CD4-positive, alpha-beta T cell treated with Interleukin-10 for 1 hour (primary cell): ENCODE measurements at places on chromosomes 12 and 14.

- DNase-seq, result no peak
Measured at GRCh38 chr14:29925101-29925722, 2.4 kb downstream of the PRKD1 start.

- no peak for DNase-seq
Measured at GRCh38 chr12:50928392-50928791, 24.0 kb upstream of the HIGD1C start.

DNA sequence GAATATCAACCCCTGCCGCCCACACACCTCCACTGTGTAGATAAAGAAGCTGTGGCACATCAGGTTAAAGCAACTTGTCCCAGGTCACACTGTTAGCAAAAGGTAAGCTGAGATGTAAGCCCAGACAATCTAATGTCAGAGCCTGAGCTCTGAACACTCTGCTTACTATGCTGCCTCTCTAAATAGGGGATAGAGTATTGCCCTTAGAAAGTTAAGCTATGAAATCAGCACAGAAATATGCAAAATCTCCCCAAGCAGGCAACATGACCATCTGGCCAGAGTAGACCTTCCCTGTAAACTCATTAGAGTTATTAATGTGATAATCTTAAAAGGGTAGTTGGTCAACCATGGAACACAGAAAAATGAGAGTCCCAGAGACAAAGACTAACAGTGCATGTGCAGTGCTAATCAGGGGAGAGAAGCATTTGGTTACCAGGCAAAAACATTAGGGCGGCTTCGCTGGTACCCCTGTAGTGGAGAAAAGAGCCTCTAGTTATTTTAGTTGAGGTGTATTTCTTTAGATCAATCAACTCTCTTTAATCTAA is 171.0 kb downstream of the BTG1 start:
- DNase-seq, result no peak

DNA sequence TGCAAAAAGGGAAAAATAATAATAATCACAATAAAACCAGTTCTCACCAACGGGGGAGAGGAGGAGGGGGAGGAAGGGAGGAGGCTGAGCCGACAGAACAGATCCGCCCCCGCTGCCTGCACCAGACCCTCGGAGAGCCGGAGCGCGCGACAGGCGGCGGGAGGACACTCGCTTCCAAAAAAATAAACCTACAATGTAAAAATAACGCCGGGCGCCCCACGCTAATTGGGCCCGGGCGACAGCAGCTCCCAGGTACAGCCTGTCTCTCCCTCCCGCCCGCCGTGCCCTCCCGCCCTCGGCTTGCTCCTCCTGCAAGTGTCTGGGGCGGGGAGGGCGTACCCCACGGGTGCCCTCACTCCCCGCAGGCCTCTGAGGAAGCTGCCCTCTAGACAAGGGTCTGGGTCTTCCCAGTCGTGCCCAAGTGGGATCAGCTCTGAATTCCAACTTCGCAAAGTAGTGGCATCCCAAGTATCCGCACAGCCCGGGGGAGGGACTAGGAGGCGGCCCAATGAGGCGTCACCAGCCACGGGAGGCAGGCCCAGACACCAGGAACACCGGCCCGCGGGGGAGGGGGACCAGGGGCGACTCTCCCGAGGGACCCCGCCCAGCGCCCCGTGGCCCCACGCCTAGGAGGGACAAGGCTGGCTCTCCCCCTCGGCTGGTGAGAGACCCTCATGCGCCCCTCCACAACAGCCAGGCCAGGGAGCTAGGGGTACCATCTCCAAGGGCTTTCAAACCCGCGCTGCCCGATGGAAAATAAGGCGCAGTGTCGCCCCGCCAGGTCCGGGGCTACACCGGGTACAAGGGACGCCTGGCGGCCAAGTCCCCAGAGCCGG is 1.0 kb downstream of the NCOR2 start:
- peak; percentile 63 for DNase-seq

- no peak for DNase-seq
Measured at GRCh38 chr14:103103461-103104388, 9.2 kb downstream of the EXOC3L4 start.

GRCh38 chr12:2052826-2053678 is at the start of gene CACNA1C:
Gene CACNA1C, plus strand, starts transcription at chr12:2052987. Its CDS starts 576 bp downstream, at chr12:2053563.
- peak; percentile 29 for DNase-seq

DNA sequence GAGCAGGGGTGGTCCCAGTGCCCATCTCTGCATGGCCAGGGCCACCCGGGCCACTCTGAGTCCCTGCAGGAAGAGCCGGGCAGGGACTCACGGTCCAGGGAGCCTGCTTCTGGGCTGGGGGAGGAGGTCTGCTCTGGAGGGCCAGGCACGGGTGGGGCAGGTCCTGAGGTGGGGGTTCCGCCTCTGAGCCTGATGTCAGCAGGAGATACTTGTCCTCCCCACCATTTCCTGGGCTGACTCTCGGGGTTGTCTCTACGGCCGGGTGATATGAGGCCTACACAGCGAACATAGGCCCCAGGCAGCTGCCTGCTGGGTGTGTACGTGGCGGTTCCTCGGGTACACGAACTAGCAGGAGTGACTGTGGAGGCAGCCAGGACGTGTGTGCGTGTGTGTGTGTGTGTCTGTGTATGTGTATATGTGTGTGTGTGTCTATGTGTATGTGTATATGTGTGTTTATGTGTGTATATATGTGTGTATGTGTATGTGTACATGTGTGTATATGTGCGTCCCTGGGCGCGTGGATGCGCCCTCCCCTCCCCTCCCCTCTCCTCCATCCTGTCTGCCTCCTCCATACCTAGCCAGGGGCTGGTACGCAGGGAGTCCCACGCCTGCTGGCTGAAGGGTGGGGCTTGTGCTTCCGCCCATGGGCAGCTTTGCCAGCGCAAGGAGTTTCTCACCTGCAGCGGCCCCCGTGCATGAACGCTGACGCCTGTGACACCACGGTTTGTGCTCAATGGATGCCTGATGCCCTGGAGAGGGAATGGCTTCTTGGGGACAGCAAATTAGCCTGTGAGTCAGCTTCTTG is 30.4 kb upstream of the TRAF3 start:
- DNase-seq, result no peak

- DNase-seq, result no peak
Measured at GRCh38 chr14:101635749-101636560, 74.7 kb downstream of the DIO3 start.

DNA sequence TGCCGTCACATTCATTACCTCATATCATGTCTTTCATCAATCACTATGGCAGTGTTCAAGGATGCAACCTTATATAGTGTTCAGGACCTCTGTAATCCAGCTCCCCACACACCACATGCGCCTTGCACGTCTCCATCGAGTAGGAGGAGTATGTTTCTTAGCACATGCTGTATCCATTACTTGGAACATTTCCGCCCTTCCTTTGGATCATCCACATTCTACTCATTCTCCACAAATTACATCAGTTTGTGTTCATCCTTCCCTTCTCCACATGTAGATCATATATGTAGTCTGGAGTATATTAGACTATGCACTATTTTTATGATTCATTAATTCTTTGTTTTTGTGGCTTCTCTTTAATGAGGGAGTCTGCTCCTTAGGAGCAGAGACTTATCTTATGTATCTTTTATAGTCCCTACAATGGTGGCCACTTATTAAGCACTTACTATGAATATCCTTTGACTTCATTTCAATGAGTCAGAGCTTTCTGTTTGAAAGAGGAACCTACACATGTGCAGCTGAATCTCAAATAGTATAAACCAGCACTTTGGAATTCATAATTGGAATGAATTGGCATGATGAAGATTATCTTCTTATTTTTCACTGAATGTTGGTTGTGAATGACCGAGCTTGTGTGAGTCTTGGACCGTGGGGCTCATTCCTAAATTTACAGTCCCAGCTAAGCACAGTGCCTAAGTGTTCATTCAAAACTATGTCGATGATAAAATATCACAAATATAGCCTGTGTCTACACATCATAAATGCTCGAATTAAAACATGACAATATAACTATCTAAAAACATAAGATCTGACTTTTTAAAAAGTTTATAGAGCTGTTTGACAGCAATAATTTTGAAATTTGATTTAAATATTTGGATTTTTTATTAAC is 30.2 kb upstream of the NPAS3 start:
- DNase-seq, result no peak

- no peak for DNase-seq
Measured at GRCh38 chr14:64654246-64654900, 49.9 kb upstream of the PLEKHG3 start.

GRCh38 chr12:91851741-91852477 is 293.7 kb downstream of the BTG1 start:
- peak; percentile 20 for DNase-seq

DNA sequence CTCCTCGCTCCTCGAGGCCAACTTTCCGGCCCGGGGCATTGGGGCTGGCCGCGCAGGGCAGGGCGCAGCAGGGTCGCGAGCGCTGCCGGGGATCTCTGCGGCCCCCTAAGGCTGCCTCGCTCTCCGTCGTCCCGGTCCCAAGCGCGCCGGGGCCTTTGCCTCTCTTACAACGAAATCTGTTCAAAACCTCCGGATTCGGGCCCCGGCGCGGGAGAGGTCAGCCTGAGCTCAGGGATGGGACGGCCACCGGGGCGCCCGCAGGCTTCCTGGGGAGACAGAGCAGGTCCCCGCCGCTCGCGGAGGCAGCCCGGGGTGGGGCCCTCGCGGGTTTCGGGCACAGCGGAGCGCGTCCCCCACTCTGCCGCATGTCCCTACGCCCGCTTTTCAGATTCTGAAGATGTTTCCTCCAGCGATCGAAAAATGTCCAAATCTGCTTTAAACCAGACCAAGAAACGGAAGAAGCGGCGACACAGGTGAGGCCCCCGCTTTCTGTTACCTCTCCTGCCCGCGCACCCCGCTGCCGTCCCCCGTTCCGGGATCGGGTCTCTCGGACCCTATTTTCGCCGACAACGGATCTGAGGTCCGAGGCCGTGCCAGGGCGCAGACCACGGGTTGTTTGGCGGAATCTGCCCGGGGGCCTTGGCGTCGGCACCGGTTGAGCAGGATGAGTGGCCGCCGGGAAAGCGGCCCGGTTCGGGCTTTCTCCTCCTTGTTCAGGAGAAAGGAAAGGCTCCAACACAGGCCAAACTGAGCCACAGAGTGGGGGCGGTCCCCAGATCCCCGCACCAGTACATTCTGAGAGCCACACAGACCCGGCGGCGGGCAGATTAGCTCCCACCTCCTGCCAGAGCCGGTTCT is 1.8 kb downstream of the VSX2 start:
- no peak for DNase-seq

DNA sequence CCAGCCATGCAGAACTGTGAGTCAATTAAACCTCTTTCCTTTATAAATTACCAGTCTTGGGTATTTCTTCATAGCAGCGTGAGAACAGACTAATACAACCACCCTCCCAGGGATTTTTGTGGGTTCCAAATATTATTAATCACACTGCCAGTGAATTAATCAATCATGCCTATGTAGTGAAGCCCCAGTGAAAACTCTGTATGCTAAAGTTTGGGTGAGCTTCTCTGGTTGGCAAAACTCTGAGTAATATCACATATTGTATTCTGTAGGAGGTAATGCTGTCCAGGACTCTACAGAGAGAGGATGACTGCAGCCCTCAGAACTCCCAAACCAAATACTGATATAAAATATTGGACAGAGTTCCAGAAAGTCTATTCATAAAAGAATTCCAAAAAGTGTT is 216.9 kb downstream of the RPAP3 start:
- no peak for DNase-seq

DNA sequence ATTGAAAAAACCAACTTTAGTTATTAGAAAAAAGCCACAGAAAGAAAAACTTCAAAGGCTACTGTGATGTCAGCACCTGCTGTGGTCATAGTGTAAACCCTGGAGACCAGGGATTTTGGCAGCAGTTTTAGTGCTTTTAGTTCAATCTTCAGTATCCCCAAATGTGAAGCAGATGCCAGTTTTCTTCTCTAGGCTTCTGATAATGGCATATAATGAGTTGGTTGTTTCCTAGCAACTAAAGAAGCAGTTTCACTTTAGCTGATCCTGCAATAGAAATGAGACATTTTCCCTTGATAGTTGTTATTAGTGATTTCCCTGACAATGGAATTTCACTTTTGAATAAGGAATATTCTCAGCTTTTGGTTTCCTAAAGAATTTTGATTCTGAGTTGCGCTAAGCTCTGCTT is 131.2 kb downstream of the NUBPL start:
- DNase-seq, result no peak

DNA sequence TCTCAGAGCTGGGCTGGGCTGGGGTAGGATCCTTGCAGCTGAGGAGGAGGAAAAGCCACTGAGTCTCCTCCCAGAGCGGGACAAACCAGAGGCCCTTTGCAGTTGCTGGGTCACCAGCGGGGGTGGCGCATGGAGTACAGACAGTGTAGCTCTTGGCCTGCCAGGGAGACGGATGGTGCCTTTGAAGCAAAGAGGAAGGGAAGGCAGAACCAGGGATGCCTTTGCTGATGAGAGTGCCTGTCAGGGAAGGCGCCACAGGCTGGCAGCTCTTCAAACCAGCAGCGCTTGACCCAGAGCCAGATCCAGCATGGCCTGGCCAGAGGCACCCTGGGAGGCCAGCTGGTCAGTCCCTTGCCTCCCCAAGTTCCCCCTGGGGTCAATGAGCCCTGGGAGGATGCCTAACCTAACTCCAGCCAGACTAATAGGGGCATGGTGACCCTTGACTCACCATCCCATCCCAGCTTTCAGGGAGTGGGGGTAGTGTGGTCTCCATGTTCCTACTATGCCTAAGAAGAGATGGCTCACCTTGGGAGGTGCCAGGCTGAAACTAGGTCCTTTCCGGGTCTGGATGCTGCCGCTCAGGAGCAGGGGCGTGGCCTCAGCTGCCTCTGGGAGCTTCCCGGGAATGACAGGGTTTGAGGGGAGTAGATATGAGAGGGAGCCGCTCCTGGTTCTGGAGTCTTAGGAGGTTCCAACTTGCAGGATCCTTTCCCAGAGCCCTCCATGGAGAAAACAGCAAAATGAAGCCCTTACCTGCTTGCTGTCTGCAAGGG is 19.8 kb downstream of the VASH1 start:
- DNase-seq, result no peak

GRCh38 chr14:94145902-94146527 is 16.6 kb upstream of the IFI27L2 start:
- no peak for DNase-seq

- no peak for DNase-seq
Measured at GRCh38 chr14:104443391-104444158, 136.0 kb upstream of the C14orf180 start.

DNA sequence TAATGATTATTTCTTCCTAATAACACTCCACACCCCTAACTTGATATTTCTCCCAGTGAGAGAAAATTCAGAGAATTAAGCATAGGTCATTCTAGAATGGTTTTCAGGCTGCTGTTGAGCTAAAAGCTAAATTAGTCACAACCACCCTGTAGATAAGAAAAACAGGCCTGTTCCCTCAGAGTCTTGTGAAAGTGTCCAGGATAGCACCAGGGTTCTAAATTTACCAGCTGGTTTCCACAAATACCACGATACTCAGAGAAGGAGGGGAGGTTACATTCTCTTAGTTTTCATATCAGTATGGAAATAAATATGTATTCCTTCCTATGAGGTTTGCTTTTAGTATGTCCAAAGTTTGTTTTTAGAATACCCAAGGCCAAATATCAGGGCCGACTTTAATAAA is 66.0 kb upstream of the YARS2 start:
- no peak for DNase-seq

DNA sequence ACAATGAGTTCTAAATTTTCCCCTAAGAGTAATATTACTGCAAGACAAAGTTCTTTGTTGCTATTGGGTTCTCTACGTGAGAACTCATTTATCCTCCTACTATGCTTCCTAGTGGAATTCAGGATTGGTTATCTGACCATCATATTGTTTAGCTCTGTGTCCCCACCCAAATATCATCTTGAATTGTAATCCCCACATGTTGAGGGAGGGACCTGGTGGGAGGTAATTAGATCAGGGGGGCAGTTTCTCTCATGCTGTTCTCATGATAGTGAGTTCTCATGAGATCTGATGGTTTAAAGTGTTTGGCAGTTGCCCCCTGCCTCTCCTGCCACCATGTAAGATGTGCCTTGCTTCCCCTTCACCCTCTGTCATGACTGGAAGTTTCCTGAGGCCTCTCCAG is 36.6 kb downstream of the GLIPR1L2 start:
- no peak for DNase-seq

GRCh38 chr14:73742520-73743238 is 28.5 kb upstream of the PNMA1 start:
- DNase-seq, result no peak
